ENCODE measurements at places on chromosomes 2 and 18.
A peak's percentile ranks its signal among the peaks of the same experiment; 100 is the strongest.

- no peak for DNase-seq
Observed at GRCh38 chr2:168336786-168337388, 89.5 kb upstream of the STK39 start.

DNA sequence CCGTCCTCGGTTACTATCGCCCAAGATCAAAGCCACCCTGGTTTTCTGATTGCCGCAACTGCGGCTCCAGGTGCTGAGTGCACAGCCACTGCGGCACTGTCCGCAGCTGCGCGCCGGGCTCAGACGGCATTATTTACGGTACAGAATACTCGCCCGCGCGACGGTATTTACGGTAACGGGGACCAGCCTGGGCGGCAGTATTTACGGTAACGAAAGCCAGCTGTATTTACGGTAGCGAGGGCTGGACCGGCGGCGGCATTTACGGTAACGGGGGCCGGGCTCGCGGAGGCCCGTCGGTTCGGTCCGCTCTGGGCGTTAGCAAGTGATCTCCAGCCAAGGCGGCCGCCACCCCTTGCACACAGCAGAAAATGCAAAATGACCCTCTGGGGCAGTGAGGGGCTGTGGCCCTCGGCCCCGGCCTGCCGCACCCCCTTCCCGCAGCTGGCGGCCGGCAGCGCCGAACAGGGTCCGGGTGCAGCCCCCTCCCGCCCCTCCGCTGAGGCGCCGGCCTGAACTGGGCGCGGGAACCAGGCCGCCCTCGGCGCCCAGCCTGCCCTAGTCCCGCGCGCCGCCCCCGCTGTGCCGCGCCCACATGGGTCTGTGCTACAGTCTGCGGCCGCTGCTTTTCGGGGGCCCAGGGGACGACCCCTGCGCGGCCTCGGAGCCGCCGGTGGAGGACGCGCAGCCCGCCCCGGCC, at the start of gene GNAL:
Gene GNAL, plus strand, starts transcription at position 293 of the 697 bp plus-strand sequence. Its CDS starts 300 bp downstream, at position 593.
- DNase-seq, result peak; percentile 10

- no peak for DNase-seq
Observed at GRCh38 chr2:6557737-6558136, 308.0 kb downstream of the CMPK2 start.

GRCh38 chr2:184611361-184612085, 13.2 kb downstream of the ZNF804A start:
- DNase-seq, result no peak

- no peak for DNase-seq
Observed at GRCh38 chr2:207184348-207184747, 18.6 kb upstream of the KLF7 start.

DNA sequence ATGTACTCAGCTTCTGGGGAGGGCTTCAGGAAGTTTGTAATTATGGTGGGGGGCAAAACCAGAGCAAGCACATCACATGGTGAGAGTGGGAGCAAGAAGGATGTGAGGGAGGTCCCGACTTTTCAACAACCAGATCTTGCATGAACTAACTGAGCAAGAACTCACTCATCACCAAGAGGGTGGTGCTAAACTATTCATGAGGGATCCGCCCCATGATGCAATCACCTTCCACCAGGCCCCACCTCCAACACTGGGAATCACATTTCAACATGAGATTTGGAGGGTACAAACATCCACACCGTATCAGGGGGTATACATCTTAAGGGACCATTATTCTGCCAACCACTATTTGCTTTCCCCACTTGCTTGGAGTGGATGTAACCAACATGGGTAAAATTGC, 209.6 kb upstream of the HNRNPA3 start:
- no peak for DNase-seq
